ENCODE measurements at places on chromosomes 7 and 10.

GRCh38 chr7:38727184-38727940 lies 96.2 kb upstream of the AMPH start:
- H3K27me3 ChIP-seq: no peaks in the 10 kb centered on the region
- H3K4me1 ChIP-seq: peaks cover 2% of the 10 kb centered on the region
- peaks cover 68% of the 10 kb centered on the region for H3K36me3 ChIP-seq
- H3K27ac ChIP-seq: no peak overlapping the region
- DNase-seq: no peak
- no peak overlapping the region for H3K4me3 ChIP-seq

DNA sequence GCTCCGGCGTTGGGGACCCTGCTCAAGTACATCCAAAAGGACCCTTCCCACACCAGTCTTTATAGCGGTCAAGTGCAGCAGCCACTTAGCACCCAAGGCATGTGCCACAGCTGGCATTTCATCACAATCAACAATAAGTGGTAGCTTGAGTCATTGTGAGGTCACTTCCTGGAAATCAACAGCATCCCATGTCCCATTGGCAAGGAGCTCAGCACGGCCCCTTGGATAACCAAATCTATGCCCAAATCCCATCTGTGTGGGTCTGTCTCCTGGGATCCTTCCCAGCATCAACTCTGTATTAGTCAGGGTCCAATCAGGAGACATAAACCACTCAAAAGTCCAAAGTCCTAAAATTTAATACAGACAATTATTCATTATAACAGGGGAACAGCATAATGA lies 27.1 kb downstream of the MDH2 start:
- H3K4me3 ChIP-seq: no peak overlapping the region
- no peak for DNase-seq
- H3K4me1 ChIP-seq: peaks cover 7% of the 10 kb centered on the region

DNA sequence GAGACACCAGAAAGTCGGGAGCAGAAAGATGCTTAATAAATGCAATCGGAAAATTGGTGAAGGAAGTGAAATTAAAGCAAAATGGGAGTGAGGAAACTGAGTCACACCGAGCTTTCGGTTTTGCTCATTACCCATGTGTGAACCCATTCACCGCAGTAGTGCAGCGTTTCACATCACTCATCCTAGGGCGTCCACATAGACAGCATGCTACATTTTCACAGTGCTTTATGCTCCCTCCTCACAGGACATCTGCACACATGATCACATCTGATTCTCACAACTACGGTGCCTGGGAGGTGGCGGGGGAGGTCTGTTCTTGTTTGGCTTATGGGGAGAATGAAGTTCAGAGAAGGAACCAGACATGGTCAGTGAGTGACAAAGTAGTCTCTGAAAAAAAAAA lies 36.6 kb upstream of the ATP6V0A4 start:
- no peak for DNase-seq
- peaks cover 31% of the 10 kb centered on the region for H3K27me3 ChIP-seq
- no peaks in the 10 kb centered on the region for H3K36me3 ChIP-seq

DNA sequence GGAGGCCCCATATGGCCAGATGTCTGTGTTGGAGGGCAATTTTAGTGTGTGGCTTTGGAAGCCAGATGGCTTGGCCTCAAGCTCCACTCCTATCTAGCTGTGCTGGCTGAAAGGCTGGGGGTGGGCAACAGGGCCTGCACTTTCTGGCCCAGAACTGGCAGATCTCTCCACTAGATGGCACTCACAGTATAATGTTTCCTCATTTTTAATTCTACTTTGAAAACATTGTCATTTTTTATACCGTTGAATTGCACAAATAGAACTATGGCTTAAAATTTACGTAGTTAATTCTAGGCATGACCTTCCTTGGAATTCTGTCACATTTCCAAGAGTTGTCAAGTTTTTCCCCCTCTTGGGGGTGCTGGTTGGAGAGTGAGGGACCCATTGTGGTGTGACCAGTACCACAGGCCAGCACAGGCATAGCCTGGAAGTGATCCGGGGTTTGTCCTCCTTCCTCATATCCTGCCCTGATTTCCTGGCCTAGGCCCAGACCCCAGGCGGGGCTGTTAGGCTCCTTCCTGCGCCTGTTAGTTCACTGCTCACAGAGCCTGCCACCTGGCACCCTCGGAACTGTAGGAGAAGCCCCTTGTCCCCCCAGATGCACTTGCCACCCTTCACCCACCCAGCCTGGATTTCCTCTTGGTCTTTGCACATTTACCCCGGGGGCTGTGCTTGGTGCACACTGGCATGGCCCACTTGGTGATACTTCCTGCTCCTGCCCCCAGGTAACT lies 52.8 kb downstream of the ARHGAP22 start:
- no peaks in the 10 kb centered on the region for H3K36me3 ChIP-seq

DNA sequence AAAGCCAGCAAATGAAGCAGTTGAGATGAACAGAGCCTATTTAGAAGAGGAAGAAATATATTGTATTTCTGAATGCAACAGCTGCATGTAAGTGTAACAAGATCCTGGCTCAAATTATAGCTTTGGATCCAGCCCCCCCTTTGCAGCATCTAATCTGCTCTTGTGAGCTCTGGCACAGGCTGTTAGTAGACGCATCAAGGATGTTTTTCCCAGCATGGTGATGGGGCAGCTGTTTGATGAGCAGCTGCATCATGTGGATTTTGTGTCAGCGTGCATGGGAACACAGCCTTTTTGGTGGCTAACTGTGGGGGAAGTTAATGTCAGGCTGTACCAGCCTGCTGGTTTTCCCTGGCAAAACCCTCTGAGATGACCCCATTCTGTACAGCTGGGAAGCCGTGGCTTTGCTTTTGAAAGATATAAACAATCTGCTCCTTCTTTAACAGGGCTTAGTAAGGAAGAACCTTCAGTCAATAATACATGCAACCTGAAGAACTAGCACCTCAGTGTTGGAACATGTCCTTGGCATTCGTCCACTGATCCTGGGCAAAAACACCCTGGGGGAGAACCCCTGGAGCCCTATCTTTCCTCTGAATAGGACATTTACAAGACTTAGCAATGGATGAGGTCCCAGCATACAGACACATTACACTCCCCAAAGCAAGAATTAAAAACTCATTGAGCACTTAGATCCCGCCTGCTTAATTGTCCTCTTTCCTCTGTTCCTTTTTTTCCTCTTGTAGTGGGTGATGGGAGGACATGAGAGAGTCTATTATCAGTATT lies 70.6 kb downstream of the NPS start:
- no peaks in the 10 kb centered on the region for H3K4me1 ChIP-seq
- no peak for DNase-seq
- no peak overlapping the region for H3K4me3 ChIP-seq
- H3K36me3 ChIP-seq: no peaks in the 10 kb centered on the region

DNA sequence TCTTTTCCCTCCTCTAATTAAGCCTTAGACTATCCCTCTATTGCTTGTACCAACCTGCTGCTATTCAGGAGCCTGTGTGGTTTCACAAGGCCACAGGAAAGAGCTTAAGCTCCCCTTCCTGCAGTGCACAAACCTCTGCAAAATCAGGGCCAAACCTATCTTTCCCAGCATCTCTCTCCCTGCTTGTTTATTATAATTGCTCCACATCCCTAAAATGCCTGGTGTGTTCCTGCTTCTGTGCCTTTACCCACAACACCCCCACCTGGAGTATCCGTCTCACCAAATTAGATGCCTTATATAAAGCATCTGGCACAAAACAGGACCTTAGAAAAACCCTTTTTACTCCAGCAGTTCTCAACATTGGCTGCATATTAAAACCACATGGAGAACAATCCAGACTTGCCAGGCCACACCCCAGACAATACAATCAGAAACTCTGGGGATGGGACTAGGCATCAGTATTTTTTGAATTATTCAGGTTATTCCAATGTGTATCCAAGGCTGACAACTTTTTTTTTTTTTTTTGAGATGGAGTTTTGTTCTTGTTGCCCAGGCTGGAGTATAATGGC lies 16.7 kb downstream of the SEC31B start:
- no peak for DNase-seq
- no peak overlapping the region for H3K27ac ChIP-seq
- H3K36me3 ChIP-seq: peaks cover 94% of the 10 kb centered on the region
- peaks cover 23% of the 10 kb centered on the region for H3K4me1 ChIP-seq
- H3K27me3 ChIP-seq: no peaks in the 10 kb centered on the region

- no peak overlapping the region for H3K27ac ChIP-seq
- DNase-seq: peak; percentile 57
- no peaks in the 10 kb centered on the region for H3K27me3 ChIP-seq
- no peak overlapping the region for H3K4me3 ChIP-seq
- no peaks in the 10 kb centered on the region for H3K36me3 ChIP-seq
- H3K4me1 ChIP-seq: peaks cover 2% of the 10 kb centered on the region
These were observed 28.2 kb downstream of the PHYH start for GRCh38 chr10:13271552-13272163.

DNA sequence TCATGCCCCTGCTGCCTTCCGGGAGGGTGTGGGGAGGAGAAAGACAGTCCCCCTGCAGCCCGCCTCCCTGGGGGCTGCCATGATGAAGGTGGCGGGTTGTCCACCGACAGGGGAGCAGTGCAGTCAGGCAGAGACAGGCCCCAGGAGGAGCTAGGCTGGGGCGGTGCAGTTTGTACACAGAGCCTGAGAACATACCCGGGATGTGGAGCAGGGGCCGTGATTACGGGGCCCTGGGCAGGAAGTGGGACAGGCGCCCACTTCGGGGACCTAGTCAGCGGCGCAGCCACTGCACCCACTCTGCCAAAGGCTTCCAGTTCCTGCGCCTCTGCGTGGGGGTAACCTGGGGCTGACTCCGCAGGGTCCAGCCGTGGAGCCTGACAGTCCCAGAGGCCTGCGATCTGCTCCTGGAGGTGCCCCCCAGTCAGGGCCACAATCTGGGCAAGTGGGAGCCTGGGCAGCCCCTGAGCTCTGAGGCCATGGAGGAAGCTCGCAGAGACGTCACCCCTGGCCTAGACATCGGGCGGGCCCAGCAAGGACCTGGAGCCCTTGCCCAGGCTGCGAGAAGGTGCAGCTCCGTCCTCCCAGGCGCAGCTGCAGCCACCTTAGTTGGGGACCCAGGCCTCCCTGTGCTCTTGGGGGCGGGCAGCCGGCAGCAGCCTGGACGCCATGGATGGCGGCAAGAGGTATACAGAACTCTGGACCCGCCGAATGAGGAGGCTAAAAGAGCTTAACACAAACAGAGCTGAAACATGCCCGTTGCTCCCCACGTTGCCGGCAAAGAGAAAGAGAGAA lies 1356.8 kb downstream of the XPNPEP1 start:
- H3K4me1 ChIP-seq: no peaks in the 10 kb centered on the region
- no peaks in the 10 kb centered on the region for H3K36me3 ChIP-seq
- no peaks in the 10 kb centered on the region for H3K27me3 ChIP-seq
- no peak overlapping the region for H3K4me3 ChIP-seq
- H3K27ac ChIP-seq: no peak overlapping the region

DNA sequence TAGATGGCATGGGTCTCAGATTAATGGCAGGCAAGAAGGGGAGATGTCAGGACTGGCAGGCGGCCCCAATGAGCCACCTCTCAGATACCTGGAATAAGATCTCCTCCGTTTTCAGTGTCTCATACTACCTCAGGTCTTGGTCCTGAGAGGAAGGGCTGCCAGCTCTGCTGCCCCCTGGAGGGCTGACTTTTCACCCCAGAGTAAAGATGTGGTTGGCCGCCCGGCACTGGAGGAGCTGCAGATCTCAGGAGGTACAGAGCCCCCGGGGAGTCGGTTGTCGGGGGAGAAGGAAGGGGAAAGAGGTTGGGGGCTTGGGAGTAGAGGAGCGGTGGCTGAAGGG lies 642 bp upstream of the COL13A1 start:
- DNase-seq: peak; percentile 50
- peaks cover 79% of the 10 kb centered on the region for H3K27me3 ChIP-seq
- peaks cover 7% of the 10 kb centered on the region for H3K4me1 ChIP-seq
- H3K27ac ChIP-seq: no peak overlapping the region
